Activated T-cell treated with anti-CD3 and anti-CD28 coated beads for 4 hours (primary cell): ENCODE measurements at places on chromosomes 7 and 10.
A peak's percentile ranks its signal among the peaks of the same experiment; 100 is the strongest.

DNA sequence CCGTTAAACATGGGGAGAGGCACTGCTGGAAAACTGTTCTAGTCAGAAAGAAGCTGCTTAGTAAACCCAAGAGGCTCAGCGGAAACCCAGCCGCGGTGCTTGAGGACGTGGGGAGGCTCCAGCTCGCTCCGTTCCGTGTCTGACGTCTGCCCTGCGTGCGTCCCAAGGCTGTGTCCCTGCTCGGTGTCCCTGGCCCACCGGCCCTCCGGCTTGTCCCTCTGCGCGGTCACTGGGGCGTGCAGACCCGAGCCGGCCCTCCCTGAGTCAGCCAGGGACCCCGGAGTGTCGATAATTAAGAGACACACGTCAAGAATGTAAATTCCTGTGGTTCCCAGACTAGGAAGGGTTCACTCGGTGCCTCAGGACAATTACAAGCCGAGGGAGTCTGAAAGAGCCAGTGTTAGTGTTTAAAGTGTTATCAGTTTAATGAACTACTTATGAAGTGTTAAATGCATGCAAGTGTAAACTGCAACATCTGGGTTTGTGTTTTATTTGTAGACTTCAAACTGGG is 98.9 kb downstream of the WDR11 start:
- DNase-seq, result no peak

GRCh38 chr7:121824276-121824675 is 48.7 kb upstream of the PTPRZ1 start:
- DNase-seq, result no peak

GRCh38 chr10:32366588-32366987 is 19.6 kb upstream of the EPC1 start:
- no peak for DNase-seq

- no peak for DNase-seq
These were observed 771 bp downstream of the DNAJC9 start for GRCh38 chr10:73246322-73246645.

DNA sequence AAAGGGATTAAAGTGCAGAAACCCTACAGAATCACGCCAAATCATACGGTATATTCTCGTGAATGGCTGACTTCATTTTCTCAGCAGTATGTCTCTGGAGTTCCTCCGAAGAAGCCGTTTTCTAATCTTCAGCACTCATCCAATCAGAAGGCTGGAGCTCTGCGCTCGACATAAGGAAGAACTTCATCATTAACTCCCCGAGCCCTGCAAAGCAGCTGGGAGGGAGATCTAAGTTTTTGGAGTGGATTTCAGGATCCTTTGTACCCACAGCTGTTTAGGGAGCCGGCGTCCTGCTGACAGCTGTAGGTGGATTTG is 40.7 kb upstream of the SDK1 start:
- DNase-seq, result no peak

DNA sequence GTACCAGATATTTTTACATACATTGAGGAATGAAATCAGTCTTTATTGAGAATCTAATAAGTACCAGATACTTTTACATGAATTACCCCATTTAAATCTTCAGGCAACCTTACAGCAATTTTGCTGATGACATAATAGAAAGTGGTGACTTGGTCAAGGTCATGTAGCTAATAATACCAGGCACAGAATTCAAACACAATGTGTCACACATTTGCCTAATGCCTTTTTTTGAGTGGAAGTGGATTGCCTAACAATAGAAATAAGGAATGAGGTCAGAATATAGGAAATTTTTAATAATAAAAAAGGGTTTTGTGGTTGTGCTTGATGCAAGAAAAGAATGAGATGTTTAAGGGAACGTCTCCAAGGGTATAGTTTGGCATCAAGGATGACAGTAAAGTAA is 466.6 kb upstream of the IGFBP3 start:
- DNase-seq, result no peak

DNA sequence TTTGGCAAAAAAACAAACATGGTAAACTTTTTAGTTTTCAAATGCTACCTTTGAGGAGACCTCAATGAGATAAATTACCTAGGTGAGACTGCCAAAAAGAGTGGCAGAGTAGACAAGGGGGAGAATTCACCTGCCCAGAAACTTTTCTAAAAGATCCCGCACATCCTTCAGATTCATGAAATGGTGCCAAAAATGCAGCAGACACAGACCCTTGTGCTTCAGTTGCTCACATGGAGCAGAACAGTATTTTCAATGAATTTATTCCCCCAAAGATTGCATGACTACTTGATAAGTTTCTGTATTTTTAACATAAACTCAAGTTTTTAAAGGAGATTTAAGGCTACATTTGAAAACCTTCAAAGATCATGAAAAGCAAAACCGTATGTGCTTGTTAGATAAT is 270.0 kb downstream of the TRIL start:
- no peak for DNase-seq

DNA sequence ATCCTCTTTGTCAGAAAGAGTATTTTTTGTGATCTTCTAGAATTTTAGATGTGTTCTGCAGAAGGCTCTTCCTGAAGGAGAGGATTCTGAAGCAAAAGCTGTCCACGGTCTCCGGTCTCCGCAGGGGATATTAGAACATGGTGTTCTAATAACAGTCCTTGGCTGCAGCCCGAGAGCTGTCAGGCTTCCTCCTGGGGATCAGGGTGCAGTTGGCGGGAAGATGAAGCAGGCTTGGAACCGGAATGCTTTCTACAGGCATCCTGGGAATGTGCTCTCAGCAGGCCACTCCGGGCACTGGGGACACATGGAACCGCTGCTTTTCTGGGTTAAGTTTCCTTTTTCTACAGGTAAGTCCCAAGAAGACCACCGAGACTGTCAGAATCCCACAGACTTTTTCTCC is 118.6 kb upstream of the PARD3 start:
- no peak for DNase-seq

DNA sequence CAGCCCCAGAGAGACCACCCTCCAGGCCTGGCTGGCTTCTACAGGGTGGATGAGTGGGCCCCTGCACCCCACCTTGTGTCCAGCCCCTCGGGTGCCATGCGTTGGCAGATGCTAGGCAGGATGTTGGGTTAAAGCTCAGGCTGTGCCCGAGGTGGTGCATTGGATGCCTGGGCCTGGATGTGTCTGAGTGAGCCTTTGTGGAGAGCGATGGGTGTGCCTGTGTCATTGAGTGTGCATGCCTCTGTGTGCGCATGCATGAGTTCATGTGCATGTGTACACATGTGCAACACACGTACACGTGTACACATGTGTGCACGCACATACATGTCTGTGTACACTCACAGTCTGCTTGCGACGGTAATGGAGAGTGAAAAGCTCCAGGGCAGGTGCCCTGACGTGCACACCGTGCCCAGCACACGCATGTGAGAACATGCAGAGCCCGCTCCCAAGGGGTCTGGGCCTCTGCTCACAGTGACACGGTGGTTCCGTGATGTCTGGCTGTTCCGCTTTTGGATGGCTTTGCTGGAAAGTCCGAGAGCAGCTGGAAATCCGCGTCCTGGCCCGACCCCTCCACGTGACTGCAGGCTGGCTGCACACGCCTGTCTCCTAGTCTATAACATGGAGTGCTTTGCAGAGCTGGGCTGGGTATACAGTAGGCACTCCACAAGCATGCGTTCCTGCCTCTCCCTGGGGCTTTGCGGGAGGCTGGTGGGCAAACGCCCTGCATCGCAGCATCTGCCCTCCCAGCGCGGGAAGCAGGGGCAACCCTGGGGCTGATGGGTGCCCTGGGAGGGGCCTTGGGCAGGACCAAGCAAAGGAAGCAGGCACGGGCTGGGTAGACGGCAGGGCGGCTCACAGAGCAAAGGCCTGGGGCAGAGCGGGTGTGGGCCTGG is 36.9 kb downstream of the ELFN1 start:
- no peak for DNase-seq

DNA sequence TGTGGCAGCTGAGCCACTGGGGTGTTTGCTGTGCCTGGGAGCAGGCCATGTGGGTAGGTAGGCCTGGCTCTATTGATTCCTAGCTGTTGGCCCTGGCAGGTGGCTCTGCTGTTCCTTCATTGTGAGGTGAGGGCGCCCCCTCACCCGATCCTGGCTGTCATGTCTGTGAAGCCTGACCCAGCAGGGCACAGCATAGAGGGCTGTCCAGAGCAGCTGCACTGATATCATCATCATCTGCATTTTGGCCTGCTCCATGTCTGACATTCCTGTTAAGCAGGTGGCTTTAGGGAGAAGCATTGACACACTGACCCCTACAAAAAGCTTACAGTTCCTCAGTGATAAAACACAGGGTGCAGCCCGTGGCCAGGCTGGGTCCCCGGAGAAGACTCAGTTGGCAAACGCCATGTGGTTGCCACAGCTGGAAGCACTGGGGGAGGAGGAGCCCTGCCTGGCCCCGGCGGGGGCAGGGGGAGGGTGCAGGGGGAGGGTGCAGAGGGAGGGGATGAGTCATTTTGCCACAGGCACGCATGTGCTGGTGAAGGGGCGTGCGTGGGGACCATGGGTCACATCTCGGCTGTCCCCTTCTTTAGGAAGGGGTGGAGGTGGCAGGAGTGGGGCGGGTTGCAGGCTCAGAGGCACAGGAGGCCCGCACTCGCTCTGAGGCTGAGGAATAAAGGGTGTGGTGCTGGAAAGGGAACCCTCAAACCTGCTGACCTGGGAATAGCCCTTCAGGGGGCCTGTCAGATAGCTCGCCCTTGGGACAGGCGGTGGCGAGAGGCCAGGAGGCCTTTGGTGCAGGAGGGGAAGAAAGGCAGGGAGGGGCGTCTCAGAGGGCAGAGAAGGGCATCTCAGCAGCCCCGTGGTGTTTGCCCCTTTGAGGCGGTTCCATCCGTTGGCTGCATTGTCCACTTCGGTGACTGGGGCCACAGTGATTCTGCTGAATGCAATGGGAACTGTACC is 31.6 kb downstream of the IKZF1 start:
- DNase-seq, result peak; percentile 84

GRCh38 chr7:135161669-135162068 is 8.8 kb downstream of the CYREN start:
- DNase-seq, result no peak

GRCh38 chr7:5636914-5637313 is 144.5 kb downstream of the RNF216 start:
- no peak for DNase-seq

DNA sequence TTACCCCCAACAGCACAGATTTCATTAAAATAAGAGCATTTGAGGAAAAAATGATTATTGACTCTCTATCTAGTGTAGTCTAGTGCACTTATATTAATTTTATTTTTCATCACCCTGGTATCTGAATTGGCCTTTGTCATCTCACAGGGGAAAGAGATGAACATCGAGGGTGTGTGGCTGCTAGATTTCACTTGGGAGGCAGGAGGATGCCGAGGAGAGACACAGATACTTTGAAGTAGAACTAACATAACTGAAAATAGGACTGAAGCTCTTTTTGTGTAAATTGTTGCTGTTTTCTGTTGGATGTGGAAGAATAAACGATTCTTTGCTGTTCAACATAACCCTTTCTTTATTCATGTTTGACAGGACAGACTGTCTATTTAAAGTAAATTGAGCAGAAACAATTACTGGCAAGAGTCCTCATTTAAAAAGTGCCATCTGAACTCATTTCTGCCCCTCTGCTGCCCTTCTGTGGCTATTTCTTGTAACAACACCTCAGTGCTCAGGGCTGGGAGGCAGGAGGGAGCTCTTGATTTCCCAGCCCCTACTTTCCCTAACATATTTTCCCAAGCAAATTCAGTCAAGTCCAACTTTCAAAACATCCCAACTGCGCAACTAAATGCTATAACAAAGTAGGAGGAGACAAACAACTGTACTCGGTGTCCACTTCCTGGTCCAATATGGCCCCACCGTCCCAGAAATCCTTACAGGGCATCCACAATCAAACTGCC is 15.6 kb downstream of the LYZL1 start:
- DNase-seq, result no peak

GRCh38 chr7:29764227-29764626 is 42.1 kb upstream of the WIPF3 start:
- no peak for DNase-seq

DNA sequence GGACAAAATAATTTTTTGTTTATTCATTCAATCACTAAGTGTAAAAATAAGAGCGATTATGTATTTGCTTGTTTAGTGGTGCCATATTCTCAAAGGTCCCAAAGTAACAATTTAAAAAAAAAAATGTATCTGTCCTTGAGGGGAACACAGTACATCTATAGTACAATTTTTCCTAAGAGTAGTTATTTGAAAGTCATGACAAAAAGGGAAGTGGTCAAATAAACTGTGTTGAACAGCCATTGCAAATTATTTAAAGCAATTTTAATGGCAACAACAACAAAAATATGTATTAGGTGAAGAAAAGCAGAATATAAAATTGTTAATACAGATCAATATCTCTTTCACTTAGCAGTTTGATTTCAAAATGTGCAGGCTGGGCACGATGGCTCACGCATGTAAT is 943.5 kb downstream of the CNTNAP2 start:
- DNase-seq, result no peak
